ENCODE measurements at places on chromosomes 16 and 17.

GRCh38 chr17:48429638-48430586, at the start of gene SKAP1:
TSS of gene SKAP1 (minus strand) at chr17:48430214.
- DNase-seq = no peak

GRCh38 chr16:50706250-50706649, 12.8 kb downstream of the NOD2 start:
- DNase-seq = no peak

- no peak for DNase-seq
Observed at GRCh38 chr17:14432079-14432478, 131.2 kb downstream of the HS3ST3B1 start.

- no peak for DNase-seq
Observed at GRCh38 chr17:74339537-74340195, 13.6 kb downstream of the KIF19 start.

DNA sequence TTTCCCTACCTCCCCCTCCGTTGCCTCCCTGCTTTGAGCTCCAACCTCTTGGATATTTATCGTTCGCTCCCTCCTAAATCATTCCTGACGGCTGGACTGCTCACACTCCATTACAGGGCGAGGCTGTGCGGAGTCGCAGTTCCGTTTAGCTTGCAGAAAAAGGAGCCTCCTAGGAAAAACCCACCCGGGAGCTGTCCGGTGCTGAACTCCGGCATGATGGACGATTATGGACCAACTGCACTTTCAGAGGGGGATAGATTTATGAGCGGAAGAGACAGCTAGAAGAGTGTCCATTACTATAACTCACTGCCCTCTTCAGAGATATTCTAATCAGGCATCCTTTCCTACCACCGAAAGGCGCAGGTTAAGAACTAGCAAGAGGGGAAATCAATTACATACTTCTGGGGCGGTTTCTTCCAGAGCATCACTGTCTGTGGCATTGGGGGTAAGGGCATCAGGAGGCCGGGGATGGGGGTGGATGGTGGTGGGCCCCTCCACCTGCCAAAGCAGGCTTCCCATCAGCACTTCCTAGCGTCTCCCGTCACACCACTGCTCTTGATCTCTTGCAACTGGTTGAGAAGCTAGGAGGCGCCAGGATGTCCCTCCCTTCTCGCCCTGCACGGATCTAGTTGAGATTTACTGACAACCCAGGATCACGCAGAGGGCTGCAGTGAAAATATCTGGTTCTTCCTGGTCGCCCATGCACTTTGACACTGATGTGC, 251.2 kb downstream of the ENGASE start:
- DNase-seq = peak; percentile 26

- peak; percentile 5 for DNase-seq
Observed at GRCh38 chr16:25838724-25839186, 147.0 kb downstream of the HS3ST4 start.

DNA sequence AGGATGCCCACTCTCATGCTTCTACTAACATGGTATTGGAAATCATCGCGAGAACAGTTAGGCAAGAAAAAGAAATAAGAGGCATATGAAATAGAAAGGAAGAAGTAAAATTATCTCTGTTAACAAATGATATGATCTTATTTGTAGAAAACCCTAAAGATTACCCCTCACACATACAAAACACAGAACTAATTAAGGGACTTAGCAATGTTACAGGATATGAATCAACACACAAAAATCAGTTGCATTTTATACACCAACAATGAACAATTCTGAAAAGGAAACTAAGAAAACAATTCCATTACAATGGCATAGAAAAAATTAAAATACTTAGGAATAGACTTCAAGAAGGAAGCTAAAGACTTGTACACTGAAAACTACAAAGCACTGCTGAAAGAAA, 2.7 kb upstream of the CAPNS2 start:
- no peak for DNase-seq

DNA sequence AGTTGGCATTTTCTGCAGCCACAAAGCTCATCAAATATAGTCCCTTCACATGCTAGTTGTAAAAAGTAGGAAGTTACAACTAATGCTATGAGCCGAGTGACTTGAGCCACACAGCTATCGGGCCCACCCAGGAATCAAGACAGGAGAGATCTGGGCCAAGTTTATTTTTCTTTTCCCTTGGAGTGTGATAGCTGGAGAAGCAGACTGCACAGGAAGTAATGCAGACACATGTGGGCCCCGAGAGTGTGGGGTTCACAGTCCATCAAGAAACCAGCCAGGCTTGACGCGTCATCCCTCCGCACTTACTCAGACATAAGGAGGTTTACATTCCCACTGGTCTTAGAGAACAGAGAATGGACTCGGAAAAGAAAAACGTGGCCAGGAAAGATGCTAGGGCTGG, 403.1 kb upstream of the CDH11 start:
- DNase-seq = no peak

DNA sequence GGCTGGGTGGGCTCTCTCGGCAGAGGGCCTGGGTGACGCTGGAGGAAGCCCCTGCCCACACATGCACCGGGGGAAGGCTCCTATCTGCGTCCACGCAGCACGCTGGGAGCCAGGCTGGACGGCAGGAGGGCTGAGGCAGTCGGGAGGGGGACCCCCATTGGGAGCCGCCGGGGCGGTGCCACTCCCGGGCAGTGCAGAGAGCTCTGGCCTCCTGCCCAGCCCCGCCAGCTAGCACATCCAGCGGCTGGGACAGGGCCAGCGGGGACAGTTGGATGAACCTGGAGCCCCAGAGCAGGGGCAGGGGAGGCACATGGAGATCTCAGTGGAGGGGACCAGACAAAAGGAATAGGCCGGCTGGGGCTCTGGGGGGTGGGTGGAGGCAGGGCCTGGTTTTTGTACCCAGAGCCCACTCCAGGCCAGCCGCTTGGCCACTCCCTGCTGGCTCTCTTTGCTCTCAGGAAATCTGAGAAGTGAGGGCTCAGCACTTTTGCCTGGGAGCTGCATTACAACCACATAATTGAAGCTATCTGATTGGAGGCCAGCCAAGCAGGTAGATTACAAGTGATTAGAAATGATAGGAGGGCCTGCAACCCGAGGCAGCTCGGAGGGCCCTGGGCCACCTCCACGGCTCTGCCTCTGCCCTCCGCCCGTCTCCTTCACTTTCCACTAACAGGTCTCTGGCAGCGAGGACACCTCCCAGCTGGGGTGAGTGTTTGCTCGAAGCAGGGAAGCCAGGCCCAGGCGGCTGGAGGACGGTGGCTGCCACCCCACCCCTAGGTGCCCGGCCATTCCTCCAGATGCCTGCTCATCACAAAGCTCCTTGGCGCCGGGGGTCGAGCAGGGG, 40.1 kb downstream of the ENGASE start:
- no peak for DNase-seq

- DNase-seq = peak; percentile 85
Observed at GRCh38 chr17:79741751-79742588, 11.2 kb downstream of the ENPP7 start.

DNA sequence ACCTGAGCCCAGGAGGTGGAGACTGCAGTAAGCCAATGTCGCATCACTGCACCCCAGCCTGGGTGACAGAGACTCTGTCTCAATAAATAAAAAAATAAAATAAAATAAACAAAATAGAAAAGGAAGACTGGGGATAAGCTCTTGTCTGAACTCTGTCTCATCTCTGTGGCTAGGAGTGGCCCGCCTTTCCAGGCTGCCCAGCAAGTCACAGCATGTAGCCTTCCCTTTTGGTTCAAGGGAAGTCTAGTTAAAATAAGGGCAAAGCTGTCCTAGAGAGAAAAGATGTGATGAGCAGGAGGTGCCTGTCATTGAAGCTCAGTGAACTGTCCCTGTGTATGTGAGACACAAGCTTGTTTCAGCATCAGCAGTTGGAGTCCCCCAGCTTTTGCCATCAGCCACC, 2.7 kb upstream of the GFAP start:
- no peak for DNase-seq

GRCh38 chr17:83079352-83079747, at the start of gene METRNL:
TSS of gene METRNL (plus strand) at chr17:83079609. CDS start at chr17:83079816, 207 bp downstream.
- DNase-seq = peak; percentile 84

DNA sequence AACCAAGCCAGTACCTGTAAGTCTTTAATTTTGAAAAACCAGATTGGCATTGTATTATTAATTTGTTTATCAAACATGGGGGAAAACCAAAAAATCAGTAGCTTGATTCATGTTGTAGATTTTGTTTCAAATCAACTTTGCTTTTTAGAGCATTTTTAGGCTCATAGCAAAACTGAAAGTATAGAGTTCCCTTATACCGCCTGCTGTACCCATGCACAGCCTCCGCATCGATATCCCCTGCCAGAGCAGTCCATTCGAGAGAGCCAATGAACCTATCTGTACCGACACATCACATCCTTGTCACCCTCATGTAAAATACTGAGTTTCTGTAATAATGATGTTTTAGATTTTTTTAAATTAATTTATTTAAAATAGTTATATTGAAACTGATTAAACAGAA, 16.2 kb upstream of the MRC2 start:
- no peak for DNase-seq

- DNase-seq = no peak
Observed at GRCh38 chr17:57135026-57135788, 50.2 kb downstream of the AKAP1 start.

DNA sequence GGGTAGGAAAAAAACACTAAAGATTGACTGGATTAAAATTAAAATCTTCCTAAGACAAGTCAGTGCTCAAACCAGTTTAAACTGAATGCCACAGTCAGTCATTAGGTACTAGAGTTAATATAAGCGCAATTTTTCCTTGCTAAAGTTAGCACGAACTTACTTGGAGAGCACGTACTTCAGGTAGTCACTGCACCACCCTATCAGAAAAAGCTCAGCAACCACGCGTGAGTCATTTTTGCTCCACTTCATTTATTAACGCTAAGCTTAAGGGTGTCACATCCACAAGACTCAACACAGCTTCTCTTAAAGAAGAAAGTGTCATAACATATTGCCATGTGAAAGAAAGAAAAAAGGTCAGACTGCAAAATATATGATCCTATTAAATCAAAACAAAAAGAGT, 53.1 kb downstream of the TEX2 start:
- no peak for DNase-seq

- DNase-seq = peak; percentile 86
Observed at GRCh38 chr17:29155227-29155965, 24.8 kb downstream of the MYO18A start.

- DNase-seq = peak; percentile 87
Observed at GRCh38 chr17:58337600-58338453, 9.2 kb upstream of the TSPOAP1 start.

- no peak for DNase-seq
Observed at GRCh38 chr16:70657956-70658355, 11.6 kb downstream of the IL34 start.

- no peak for DNase-seq
Observed at GRCh38 chr17:3750926-3751325, 27.2 kb downstream of the HASPIN start.

GRCh38 chr16:67394155-67395104, 1.1 kb upstream of the TPPP3 start:
- DNase-seq = no peak

DNA sequence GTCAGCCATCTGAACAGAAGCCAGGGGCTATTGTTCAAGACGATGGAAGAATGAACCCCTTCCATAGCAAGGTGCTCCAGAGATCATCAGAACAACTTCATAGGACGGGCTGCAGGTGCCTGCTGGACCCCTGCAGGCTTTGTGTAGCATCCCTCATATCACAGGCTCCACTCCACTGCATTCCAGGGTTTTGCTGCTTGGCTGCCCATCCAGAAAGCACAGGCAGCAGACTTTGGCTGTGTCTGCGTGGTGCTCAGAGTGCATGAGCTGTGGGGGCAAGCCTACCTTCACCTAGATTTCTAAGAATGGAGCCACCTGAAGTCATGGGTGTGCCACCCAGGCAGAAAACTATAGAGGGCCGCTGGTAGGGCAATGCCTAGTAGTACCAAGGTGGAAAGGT, 93.9 kb upstream of the NLRP1 start:
- no peak for DNase-seq

DNA sequence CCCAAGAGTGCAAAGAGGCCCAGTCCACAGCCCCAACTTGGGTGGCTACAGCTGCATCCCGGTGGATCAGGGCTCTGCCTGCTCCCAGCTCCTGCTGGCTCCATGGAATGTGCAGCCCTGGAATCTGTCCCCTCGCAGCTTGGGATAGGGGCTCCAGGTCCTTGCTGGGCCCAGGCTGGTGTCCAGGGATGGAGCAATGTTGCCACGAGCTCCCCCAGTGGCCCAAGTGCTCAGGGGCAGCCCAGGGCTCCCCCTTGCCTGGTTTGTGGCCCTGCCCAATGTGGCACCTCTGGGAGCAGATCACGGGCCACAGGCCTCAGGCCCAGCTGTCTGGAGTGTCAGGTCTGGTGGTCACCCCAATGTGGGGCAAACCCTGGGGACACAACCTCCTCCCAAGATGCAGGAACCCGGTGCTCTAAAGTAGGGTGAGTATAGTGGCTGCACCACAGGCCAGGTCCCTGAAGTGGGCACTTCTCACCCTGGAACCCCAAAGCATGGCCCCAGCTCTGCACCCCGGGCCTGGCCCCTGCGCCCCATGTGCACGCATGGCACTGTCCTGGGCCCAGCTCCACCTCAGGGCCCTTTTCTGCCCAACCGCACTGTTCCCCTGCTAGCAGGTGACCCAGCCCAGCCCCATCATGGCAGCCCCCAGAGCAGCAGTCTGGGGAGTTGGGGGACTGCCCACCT, 14.8 kb upstream of the DNAH9 start:
- no peak for DNase-seq

- DNase-seq = peak; percentile 69
Observed at GRCh38 chr17:48541577-48542113, 3.3 kb downstream of the HOXB2 start.
